Skeletal muscle tissue (tissue), 5 donors: ENCODE measurements at places on chromosomes 1 and 21. TPM values are rescaled to one million over a fixed set of nuclear protein-coding genes. Genes with fewer than 3 reads are reported as not detected.

PAX7 gene
- total RNA-seq, result 13.0 TPM

GSTM1 gene
- total RNA-seq, result 16.7 TPM

NOC2L gene
- total RNA-seq, result 47.0 TPM

KPRP gene
- not detected for total RNA-seq

CCDC18 gene
- 1.6 TPM for total RNA-seq

TMPRSS15 gene
- 0.52 TPM for total RNA-seq

HTR1D gene
- total RNA-seq, result not detected

KCNT2 gene
- 8.9 TPM for total RNA-seq

SLC2A5 gene
- total RNA-seq, result 8.9 TPM

UBL4B gene
- not detected for total RNA-seq

OR14K1 gene
- total RNA-seq, result 0.52 TPM

ELK4 gene
- 13.6 TPM for total RNA-seq

FCRL2 gene
- not detected for total RNA-seq

SH2D1B gene
- total RNA-seq, result 0.52 TPM

TMEM269 gene
- total RNA-seq, result 0.52 TPM

NCMAP gene
- 0.52 TPM for total RNA-seq

S100A14 gene
- not detected for total RNA-seq

SPSB1 gene
- total RNA-seq, result 6.3 TPM
